Upper lobe of left lung (tissue), 6 donors: ENCODE measurements at places on chromosomes 2 and 18.

DNA sequence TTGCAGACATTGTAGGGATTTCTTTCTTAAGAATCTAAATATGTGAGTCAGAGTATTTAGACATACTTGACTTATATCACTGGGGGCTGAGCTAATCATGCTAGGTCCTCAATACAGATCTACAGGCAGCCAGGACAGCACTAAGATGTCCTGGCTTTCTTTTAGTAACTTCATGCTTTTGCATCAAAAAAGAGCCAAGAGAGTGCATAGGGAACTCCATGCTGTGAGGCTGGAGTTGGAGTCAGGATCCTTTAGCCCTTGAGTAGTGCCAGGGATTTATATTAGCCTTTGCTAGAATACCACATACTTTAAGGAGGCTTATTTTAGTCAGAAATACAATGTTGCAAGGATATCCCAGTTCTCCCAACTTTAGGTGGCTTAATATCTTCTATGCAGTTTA lies 289.7 kb downstream of the CCDC85A start:
- no peak for DNase-seq

DNA sequence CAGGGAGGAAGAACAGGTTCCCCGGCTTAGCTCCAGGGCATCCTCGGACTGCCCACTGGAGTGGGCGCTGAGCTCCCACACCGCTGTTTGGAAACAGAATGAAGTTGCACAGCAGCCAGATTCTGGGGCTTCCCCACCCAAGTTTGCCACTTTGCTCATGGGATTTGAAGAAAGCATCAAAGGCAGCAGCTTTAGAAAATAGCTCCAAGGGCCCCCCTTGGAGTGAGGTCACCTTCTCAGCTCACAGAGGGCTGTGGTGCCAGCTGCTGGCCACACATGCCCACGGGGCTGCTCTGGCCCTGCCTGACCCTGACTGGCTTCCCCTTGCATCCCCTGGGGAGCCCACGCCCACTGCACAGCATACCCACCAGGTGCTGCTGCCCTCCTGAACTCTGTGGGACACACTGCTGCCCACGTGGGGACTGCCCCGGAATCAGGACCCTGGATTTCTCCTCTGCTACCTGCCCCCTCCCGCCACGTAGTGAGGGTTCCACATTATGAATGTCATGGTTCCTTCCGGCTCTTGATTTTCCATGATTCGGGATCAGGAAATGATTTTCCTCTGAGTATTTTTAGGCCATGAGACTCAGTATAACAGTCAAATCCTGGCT lies 70.3 kb downstream of the TGOLN2 start:
- DNase-seq, result peak; percentile 48

GRCh38 chr18:53739700-53740099 lies 484.8 kb downstream of the MBD2 start:
- no peak for DNase-seq

DNA sequence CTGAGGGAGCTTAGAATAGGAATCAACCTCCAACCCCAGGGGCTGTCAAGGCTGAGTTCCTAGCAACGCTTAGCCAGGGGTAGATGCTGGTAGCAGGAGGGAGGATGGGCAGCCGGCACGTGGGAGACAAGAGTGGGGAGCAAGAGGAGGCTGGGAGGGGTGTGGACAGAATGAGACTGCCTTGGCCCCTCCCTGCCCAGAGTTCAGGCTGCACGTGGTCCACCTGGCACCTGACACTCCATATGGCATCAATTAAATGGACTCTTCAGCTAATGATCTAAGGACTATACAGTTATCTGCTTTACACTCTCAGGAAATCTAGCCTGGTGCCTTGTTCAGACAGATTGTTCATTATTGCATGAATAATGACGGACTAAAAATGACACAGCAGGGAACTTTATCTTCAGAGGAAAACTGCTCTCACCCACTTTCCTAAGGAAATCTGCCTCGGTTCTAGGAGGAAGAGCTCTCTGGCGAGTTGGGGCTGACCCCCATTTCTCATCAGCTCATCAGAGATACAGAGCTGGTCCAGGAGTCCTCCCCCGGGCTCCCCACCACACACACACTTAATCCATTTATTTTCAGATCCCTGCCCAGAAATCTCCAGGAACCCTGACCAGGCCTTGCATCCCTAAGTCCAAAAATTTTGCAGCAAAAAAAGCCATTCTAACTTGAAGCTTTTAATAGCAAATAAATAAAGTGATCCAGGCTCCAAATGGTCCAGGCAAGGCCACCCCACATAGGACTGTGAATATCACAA lies 102.1 kb upstream of the CDC42EP3 start:
- no peak for DNase-seq

- DNase-seq, result no peak
Measured at GRCh38 chr18:73784853-73785252, 362.8 kb downstream of the FBXO15 start.

DNA sequence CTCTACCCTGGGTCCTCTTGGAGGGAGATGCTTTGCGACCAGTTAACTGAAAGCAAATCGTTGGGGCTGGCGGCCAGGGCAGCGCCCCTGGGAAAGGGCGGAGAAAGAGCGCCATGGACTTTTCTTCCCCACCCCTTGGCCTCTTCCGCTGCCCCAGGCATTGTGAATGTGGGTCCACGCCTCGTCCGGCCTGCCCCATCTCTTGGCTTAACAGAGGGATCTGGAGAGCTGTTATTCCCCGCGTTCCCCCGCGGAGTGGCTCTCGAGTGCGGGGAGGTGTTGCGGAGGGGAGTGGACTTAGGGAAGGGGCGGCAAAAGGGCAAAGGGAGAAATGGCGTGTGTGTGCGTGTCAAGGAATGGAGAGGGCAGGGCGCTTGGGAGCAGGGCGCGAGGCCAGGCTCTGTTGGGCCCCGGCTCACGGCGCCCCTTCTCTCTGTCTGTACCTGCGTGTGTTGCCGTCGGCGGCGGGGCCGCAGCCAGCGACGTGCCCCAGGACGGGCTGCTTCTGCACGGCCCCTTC lies 6.6 kb downstream of the EMX1 start:
- DNase-seq, result no peak

DNA sequence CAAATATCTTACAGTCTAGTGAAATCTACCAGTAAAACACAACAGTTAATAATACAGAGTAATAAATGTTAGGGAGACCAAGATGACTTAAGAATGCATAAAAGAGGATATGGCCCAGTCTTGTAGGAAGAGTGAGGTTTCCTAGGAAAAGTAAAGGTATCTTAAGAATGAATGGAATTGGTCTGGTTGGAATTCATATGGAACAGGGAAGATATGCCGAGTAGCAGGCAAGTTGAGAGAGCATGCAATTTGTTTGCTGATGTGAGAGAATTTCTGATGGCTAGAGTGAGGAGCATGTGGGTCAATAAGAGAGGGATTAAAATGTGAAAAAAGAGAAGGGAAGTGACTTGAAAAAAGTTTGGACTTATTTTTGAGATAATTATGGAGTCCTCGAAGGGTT lies 512.9 kb upstream of the ZEB2 start:
- DNase-seq, result no peak

- no peak for DNase-seq
Measured at GRCh38 chr2:126901459-126901858, 2.8 kb downstream of the TEX51 start.

- no peak for DNase-seq
Measured at GRCh38 chr2:72023678-72024390, 123.8 kb downstream of the CYP26B1 start.

- DNase-seq, result no peak
Measured at GRCh38 chr2:19686439-19686838, 215.3 kb downstream of the TTC32 start.

DNA sequence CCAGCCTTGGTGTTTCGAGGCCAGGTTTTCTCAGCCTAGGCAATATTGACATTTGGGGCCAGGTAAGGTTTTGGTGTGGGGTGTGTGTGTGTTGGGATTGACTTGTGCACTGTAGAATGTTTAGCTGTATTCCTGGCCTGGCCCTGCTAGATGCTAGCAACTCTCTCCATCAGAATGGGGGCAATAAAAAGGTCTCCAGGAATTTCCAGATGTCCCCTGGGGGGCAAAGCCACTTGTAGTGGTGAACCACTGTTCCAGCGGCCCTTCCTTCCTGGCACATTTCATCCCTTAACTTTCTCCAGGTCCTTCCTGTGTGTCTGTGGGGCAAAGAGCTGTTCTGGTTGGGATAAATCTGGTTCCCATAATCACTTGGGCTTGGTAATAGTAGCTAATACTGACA lies 12.0 kb downstream of the LIPG start:
- no peak for DNase-seq

DNA sequence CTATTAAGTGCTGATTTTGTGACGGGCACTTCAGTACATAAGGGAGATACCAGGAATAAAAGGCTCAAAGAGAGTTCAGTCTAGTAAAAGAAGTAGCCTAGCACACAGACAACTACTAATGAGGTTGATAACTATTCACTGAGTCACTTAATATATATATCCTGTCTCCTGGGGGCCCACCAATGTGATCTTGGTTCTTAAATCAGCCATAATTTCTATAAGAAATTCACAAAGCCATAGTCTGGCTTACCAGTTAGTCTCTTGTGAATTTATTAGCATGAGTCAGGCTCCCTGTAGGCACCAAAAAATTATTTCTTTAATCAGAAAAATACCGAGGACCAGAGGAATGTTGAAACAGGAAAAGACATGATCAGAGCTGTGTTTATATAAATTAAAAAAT lies 10.4 kb downstream of the KCNE4 start:
- no peak for DNase-seq

DNA sequence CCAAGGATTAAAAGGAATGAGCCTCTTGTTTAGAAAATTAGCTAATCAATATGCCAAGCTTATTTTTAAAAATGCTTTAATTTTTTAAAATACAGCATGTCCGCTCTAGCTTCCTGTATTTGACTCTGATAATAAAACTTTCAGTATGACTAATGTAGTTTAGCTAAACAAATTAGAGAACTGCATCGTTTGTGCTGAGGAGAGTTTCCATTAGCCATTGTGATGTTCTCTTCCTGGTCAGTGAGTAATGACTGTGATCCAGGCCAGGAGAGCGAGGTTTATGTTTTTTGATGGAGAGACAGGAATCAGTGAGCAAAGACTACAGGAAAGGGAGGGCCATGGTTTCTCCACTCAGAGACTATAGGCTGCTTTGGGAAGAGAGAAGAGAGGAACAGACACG lies 237.2 kb upstream of the ETAA1 start:
- DNase-seq, result no peak

- DNase-seq, result peak; percentile 58
Measured at GRCh38 chr2:6957031-6957714, 40.0 kb downstream of the RNF144A start.

- no peak for DNase-seq
Measured at GRCh38 chr2:171958475-171958874, 36.2 kb downstream of the HAT1 start.

- no peak for DNase-seq
Measured at GRCh38 chr18:6616981-6617380, 112.5 kb upstream of the ARHGAP28 start.

GRCh38 chr2:160110674-160111239 lies 48.3 kb upstream of the PLA2R1 start:
- DNase-seq, result no peak

- DNase-seq, result no peak
Measured at GRCh38 chr2:25960920-25961319, 21.4 kb downstream of the KIF3C start.

DNA sequence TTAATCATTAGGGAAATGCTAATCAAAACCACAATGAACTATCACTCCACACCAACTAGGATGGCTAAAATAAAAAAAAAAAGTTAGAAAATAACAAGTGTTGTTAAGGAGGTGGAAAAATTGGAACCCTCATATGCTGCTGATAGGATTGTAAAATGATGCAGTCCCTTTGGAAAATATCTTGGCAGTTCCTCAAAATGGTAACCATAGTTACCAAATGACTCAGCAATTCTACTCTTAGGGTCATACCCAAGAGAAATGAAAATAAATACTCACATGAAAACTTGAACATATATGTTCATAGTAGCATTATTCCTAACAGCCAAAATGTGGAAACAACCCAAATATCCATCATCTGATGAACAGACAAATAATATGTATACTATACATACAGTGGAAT lies 15.7 kb upstream of the ACVR2A start:
- DNase-seq, result no peak

- DNase-seq, result no peak
Measured at GRCh38 chr2:100230754-100231153, 88.4 kb upstream of the AFF3 start.

- no peak for DNase-seq
Measured at GRCh38 chr18:9850309-9850708, 35.5 kb upstream of the TXNDC2 start.

- DNase-seq, result no peak
Measured at GRCh38 chr2:40097691-40098385, 318.8 kb upstream of the THUMPD2 start.

DNA sequence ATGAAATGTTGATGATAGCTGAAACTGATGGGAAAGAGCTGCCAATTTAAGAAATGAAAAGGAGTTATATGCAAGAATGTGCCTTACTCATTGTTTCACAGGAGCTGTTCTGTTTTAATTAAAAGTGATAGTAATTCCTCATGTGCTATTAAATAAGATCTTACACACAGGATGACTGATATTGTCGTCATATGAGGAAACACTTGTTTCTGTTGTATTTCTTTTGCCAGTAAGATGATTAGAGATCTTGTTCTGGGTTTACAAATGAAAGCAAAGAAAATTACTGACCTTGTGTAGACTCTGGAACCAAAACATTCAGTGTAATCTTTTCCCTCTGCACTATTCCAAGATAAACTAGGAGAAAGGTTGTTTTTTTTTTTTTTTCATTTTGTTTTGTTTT lies 123.6 kb downstream of the MAP3K20 start:
- DNase-seq, result no peak

DNA sequence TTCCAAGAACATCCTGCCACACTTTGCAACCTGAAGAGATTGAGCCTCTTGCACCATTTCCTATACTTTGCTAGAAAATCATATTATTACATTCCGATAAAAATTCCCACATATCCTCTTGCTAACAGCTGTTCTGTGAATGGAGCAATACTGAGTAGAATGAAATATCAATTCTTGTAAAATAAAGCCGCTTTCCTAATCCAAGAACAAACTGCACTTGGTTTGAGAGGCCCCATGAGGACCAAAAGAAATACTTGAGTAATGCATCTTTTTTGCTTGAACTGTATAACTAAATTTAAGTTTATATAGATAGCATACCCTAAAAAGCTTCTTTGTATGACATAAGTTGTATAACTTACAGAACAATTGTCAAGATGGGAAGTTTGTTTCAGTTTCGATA lies 632.4 kb upstream of the SLC8A1 start:
- no peak for DNase-seq

DNA sequence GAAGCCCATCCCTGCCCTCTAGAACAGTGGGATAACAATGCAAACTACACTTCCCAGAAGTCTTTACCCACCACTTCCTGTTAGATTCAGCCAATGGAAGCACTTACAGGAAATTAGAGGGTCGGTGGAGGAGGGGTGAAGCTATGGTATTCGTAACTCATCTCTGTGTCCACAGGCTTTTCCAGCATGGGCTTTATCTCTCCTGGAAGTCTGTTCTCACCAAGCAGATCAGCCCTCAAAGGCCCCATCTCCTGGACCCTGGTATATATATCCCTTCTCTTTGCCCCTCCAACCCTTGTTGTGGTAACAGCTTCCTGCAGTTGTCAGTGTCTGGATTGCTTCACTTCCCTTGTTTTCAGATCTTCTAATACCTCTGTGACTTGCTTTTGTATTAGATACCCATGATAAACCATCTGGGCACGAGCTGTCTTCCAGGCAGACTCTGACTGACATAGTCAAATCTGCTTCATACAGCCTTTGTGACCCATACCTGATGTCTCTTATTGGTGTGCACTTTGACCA lies 475.0 kb upstream of the POU3F3 start:
- no peak for DNase-seq

- DNase-seq, result no peak
Measured at GRCh38 chr18:62506495-62507143, 16.2 kb upstream of the ZCCHC2 start.
